ENCODE measurements at places on chromosomes 6 and 20.

DNA sequence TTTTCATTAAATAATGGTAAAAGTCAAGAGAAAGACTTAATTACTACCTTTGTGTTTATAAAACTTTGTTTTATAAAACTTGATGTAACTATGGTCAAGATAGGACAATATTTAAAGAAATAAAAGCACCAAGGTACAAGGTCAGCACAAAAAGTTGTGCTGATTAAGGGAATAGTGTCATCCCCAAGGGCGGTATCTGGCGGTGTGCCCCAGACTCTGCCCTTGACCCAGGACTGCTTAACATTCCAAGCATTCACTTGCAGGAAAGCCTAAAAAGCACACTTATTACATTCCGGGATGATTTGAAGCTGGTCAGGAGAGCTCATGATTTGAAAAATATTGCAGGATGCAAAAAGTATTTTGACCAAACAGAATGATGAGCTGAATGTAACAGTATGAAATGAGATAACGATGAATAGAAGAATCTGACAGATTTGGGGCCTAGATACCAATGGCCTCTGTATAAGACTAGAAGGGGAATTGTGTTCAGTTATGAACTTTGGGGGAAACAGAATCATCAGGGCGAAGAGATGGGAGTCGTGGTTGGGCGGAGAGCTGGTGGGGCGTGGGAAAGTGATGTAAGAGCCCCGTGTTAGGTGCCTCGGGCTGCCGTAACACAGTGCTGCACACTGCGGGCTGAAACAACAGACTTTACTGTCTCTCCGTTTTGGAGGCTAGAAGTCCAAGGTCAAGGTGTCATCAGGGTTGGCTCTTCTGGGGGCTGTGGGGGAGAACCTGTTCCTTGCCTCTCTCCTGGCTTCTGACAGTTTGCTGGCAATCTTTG lies 77.2 kb downstream of the CDC5L start:
- no peak for DNase-seq

DNA sequence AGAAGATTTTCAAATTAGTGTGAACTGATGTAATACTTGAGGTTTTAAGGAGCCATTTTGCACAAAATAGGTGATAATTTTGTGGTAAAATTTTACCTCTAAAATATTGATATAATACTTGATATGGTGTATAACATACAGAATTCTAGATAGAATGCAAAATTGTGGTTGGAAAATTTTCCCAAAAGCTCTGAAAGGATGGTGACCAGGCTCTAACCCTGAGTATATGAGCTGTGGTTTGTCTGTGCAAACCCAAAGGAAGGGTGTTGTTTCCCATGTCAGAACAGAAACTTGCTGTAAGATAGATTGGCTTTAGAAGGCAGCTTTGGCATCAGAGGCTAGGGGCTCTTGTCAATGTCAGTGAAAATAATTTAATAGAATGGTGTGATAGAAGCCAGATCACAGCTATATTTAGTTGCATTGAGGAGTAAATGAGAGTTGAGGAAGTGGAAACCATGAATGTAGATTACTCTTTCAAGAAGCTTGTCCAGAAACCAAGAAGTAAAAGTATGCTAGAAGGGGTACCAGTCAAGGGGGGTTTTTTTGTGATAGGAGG lies 257.7 kb downstream of the FARS2 start:
- no peak for DNase-seq

GRCh38 chr6:14001329-14002012 lies 76.7 kb downstream of the RNF182 start:
- DNase-seq = no peak

DNA sequence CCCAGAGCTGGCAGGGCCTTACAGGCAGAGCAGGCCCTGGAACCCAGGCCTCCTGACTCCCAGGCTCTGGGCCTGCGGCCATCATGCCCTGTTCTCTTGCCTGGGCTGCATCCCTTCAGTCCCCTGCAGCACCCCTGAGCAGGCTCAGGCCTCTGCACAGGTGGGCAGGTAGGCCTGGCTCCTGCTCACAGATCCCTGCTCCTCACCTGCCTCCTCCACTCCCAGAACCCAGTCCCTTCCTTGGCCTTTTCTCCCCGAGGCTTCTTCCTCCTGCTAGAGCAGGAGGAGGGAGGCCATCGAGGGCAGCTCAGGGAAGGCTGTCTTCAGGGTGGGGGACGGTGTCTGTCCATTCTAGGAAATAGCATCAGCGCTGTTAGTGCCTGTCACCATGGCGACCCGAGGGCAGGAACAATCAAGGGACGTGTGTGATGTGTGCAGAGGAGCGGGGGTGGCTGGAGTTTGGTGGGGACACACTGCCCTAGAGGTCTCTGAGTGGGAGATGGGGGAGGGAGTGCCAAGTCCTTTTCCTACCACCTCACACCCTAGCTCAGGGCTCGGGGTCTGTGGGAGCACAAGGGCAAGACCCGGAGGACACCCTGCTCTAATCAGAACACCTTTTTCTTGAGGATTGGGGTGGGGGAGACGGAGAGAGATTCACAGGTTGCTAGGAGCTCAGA lies 26.6 kb downstream of the GLP1R start:
- no peak for DNase-seq

DNA sequence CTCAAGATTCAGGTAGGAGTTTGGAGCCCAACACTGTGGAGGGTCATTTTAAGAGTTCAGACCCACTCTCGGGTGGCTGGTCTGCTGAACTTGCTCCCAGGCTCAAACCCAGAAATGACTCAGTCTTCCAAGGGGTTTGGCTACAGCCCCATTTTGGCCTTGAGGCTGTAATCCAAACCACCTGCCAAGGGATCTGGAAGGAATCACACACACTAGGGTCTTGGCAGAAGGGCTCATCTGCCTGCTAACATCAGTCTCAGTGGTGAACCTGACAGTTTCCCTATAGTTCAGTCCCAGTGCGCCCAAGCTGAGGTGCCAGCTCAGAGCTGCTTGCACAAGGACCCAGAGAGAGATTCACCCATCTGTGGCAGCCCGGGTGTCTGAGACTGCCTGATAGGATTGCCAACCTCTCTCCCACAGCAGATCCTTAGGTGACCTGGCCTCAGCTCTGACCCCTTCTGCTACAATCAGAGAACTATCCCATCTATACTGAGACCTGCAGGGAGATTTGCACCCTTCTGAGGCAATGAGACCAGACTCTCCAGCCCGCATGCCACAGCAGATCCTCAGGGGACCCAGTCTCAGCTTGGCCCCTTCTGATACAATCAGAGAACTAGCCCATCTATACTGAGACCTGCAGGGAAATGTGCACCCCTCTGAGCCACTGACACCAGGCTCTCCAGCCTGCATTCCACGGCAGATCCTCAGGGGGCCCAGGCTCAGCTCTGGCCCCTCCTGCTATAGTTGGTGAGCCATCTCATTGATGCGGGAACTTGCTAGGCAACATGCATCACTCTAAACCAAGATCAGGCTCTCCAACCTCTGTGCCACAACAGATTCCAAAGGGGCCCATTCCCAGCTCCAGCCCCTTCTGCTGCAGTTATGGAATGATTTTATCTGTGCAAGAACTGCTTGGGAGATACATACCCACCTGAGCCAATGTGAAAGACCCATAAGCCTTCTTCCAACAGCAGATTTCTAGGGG lies 48.2 kb downstream of the THBS2 start:
- no peak for DNase-seq

- no peak for DNase-seq
Measured at GRCh38 chr20:41248368-41249024, 69.0 kb downstream of the ZHX3 start.

- no peak for DNase-seq
Measured at GRCh38 chr20:37649017-37649416, 44.8 kb upstream of the CTNNBL1 start.
